ENCODE measurements at places on chromosomes 16 and 17.

- DNase-seq, result no peak
These were observed 103.4 kb downstream of the CYLD start for GRCh38 chr16:50845296-50845695.

- no peak for DNase-seq
These were observed 9.5 kb downstream of the KRT32 start for GRCh38 chr17:41457676-41458075.

DNA sequence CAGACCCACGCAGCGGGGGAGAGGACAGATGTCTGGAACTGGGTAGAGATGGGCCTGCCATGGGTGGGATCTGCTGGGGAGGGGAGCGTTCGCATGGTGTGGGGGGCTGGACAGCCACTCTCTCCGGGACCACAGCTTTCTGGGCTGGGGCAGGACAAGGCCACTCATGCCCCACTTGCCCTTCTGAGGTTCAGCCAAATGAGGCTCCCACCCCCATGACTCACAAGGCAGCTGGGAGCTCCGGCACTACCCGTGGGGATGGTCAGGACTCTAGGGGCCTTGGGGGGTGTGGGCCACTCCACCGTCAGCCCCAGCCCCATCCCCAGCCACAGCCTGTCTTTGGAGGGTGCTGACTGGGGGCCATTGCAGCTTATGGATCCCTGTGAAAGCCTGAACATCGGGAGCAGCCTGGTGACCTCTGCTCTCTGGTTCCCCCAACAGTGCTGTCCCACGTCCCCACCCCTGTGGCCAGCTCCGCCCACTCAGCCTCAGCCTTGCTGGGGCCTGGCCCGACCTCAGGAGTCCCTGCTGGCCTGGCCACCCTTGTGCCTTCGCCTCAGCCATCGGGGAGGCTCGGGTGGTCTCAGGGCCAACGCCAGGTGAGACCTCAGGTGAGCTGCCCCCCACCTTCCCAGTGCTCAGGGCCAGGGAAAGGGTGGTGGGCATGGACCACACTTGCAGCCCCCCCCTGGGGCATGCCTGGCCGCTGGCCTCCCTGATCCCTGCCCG is 4.7 kb upstream of the CDH15 start:
- no peak for DNase-seq

- no peak for DNase-seq
These were observed 1.4 kb downstream of the THUMPD1 start for GRCh38 chr16:20740007-20740883.

GRCh38 chr17:80797741-80798594 is 193.7 kb upstream of the CHMP6 start:
- no peak for DNase-seq

DNA sequence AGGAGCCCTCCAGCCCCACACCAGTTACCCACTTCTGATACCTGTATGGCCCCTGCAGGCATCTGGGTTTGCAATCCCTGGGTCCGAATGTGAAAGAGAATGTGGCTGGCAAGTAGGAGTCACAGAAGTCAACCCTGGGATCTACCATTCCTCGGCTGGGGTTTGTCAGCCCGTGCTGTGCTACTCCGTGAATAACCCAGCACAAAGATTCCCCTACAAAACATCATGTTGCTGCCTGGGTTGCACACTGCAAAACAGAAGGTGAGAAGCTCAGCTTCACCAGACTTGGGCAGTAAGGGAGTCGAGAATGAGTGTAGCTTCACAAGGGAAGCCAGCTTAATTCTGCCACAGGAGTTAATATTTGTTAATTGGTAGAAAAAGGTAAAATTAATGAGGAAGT is 137.1 kb downstream of the ZFHX3 start:
- no peak for DNase-seq

Data from midbrain (tissue), 1 donor.